ENCODE measurements at places on chromosomes 5 and 9. TPM values are rescaled to one million over a fixed set of nuclear protein-coding genes. Genes with fewer than 3 reads are reported as not detected.

PCDHGA4 gene
- total RNA-seq = 16.0 TPM

MPDZ gene
- 78.0 TPM for total RNA-seq

TTC16 gene
- total RNA-seq = 0.61 TPM

DNA sequence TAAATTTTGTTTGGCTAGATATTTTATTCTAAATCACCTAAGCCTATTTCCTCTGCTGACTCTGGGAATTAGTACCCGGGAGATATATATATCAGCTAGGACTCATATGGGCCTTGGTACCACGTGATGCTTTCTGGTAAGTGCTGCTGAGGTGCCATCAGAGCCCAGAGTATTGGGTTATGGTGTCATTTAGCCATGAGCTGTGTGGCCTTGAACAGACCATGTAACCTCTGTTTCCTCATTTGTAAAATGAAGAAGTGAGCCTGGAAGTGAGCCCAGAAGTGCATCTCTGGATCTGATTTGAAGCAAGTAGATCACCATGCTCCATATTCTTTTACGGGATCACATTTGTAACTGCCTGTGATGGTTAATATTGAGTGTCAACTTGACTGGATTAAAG is 126.1 kb downstream of the GPBP1 start:
- H3K27ac ChIP-seq = no peak overlapping the region
- no peak overlapping the region for H3K4me3 ChIP-seq
- H3K4me1 ChIP-seq = peaks cover 7% of the 10 kb centered on the region
- no peaks in the 10 kb centered on the region for H3K36me3 ChIP-seq

DNA sequence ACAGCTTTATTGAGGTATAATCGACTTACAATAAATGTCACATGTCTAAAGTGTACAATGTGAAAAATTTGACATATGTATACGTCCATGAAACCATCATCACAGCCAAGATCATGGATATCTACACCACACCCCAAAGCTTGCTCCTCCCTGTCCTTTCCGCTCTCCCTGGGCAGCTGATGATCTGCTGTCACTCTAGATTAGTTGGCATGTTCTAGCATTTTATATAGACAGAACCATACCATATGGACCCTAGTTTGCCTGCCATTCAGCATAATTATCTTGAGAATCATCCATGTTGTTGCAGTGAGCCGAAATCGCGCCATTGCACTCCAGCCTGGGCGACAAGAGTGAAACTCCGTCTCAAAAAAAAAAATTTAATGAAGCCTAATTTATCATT is 42.5 kb downstream of the ERGIC1 start:
- no peak for DNase-seq
- no peaks in the 10 kb centered on the region for H3K27me3 ChIP-seq
- no peaks in the 10 kb centered on the region for H3K36me3 ChIP-seq

DNA sequence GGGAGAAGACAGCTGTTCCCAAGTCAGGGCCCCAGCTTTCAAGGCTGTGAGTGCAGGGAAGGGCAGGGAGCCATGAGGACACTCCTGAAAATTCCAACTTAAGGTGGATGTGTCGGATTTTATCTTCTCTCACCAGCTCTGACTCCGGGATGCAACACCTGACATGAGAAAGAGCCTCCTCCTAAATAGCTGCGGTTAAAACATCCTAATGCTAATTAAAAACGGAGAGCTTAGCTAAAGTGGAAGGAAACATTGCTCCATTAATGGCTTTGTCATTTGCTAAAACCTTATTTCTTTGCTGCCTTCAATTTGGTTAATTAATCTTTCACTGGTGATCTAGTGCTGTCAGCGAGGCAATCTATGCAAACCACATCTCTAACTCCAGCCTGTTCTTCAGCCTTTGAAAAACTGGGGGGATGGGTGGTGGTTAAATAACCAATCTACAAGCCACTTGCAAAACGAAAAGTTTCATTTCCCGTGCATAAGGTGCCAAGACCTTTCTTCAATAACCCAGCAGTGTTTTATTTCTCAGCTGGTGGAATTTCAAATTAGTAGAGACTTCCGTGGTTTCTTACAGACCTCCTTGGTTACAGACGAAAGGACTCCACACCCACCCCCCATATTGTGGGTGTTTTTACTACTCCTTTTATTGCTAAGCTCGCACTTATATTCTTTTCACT is 379.6 kb downstream of the MLLT3 start:
- no peak for DNase-seq
- no peak overlapping the region for H3K4me3 ChIP-seq
- H3K36me3 ChIP-seq = no peaks in the 10 kb centered on the region

DNA sequence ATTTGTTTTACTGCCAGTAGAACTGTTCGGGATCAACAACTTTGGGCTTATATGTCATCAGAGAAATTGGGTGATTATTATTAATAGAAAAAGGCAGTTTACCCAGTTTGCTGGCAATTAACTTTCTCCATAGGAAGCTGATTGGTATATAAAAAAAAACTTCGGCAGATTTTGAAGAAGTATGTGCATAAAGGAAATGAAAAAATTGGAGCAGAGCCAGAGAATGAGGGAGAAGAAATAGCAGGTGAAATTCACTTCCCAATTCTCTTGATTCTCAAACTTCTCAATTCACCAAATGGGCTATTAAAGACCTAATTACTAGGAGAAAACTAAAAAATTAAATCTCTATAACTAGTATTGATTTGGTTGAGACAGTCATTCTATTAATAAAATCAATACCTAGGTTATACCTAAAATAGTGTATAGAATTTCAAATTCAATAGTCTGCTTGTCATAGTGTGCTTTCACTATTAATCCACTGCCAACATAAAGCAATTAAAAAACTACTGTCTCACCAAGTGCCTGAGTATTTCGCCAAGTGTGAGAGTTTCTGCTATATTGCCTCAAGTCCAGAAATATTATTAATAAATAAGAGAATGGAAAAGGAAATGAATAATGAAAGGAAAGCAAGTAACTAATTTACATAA is 47.5 kb downstream of the STX17 start:
- H3K36me3 ChIP-seq = peaks cover 7% of the 10 kb centered on the region
- no peak overlapping the region for H3K4me3 ChIP-seq
- no peak for DNase-seq

- DNase-seq = no peak
- peak overlapping the region; percentile 22 for H3K27ac ChIP-seq
- H3K4me1 ChIP-seq = peaks cover 7% of the 10 kb centered on the region
- H3K4me3 ChIP-seq = no peak overlapping the region
Measured at GRCh38 chr9:69090946-69091345, 55.4 kb downstream of the FXN start.

- no peak overlapping the region for H3K4me3 ChIP-seq
- no peaks in the 10 kb centered on the region for H3K4me1 ChIP-seq
- no peaks in the 10 kb centered on the region for H3K27me3 ChIP-seq
- no peaks in the 10 kb centered on the region for H3K36me3 ChIP-seq
- H3K27ac ChIP-seq = no peak overlapping the region
- DNase-seq = no peak
Measured at GRCh38 chr5:43362725-43363435, 49.3 kb downstream of the CCL28 start.

DNA sequence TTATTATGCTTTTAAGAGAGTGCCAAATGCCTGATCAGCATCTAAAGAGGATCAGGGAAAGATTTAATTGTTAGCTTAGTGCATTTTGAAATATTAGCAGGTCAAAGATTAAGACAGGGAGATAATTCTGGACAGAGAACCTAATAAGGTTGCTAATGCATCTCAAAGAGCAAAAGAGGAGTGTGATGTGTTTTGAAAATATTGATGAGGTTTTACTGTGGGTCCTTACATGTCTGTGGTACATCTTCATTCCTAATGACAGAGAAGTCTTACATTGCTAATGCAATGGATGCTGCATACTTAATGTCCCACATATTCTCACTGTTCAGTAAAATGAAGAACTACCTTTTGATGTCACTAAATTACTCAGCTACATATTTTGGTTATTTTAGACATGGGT is 154.1 kb downstream of the TAF11L14 start:
- H3K27me3 ChIP-seq = no peaks in the 10 kb centered on the region
- H3K4me1 ChIP-seq = no peaks in the 10 kb centered on the region
- no peak overlapping the region for H3K4me3 ChIP-seq
- H3K36me3 ChIP-seq = no peaks in the 10 kb centered on the region
- DNase-seq = no peak

DNA sequence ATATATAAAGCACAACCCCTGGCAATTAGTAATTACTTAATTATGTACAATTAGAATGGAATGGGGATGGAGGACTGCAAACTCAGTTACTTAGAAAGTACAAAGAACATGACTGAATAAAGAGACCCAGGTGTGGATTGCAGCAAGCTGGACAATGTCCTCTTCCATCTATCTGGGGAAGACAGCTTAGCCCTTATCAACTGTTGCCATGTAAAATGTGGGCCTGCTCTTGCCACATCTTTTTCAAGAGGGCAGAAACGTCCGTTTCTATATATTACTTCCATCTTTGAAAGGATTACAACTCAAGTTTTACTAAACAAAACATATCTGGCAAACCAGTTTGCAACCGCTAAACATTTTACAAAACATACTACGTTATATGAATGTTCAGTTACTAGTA is 26.2 kb downstream of the GOLPH3 start:
- DNase-seq = no peak
- H3K36me3 ChIP-seq = no peaks in the 10 kb centered on the region
- peaks cover 22% of the 10 kb centered on the region for H3K4me1 ChIP-seq
- no peaks in the 10 kb centered on the region for H3K27me3 ChIP-seq
- no peak overlapping the region for H3K27ac ChIP-seq

All from heart right ventricle (tissue), 16 donors.